ENCODE measurements at places on chromosomes 1 and 21.

GRCh38 chr1:156253634-156254033 is 5.8 kb upstream of the PAQR6 start:
- no peak for DNase-seq

- DNase-seq = no peak
These were observed 1.8 kb downstream of the UBAP2L start for GRCh38 chr1:154222518-154222917.

DNA sequence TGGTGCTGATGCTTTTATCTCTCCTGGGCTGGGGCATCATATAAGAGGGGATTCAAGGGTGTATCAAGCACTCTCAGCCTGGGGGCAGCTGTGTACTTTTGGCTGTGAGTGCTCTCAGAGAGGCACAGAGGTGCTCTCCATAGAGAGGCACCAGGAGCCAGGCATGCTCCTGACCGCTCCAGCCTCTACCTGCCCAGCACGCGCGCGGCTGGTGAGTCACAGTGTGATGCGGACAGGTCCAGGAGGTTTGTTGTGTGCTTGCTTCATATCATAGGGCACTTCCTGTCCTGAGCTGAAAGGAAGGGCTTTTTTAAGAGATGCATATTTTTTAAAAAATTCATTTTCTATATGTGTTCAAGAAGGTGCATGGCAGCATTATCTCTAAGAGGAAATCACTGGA is 93.6 kb upstream of the BCAR3 start:
- no peak for DNase-seq

GRCh38 chr1:227666286-227666685 is 68.8 kb downstream of the JMJD4 start:
- DNase-seq = no peak

DNA sequence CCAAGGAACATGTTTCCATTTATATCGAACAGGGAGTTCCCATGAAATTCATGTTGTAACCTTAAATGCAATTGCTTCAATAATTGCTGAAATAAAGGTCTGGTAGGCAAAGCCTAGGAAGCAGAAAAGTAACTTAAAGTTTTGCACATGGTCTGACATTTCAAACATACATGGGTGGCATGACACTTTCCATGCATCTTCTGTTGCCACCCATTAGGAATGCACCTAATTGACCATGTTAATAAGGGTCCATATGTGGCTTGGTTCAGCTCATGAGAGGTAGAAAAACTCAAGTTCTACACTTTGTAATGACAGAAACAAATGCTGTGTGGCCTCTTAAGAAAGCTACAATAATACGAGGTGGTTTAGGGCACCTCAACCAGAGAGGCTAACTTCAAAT is 72.0 kb upstream of the GORAB start:
- no peak for DNase-seq

DNA sequence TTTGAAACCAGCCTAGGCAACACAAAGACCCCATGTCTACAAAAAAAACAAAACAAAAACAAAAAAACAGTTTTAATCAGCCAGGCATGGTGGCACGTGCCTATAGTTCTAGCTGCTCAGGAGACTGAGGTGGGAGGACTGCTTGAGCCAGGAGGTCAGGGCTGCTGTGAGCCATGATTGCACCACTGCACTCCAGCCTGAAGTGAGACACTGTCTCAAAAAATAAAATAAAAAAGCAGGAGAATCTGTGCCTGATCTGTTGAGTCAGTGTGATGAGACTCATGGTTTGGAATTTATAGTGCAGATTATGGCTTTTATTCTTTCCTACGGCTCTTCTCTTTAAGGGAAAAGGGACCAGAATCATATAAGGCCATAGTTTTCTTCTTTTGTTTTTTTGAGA is 16.5 kb downstream of the TRIT1 start:
- DNase-seq = no peak

- no peak for DNase-seq
These were observed 51.9 kb downstream of the KIAA1614 start for GRCh38 chr1:180964595-180964994.

- DNase-seq = no peak
These were observed 8.0 kb downstream of the TRNAU1AP start for GRCh38 chr1:28560886-28561285.

DNA sequence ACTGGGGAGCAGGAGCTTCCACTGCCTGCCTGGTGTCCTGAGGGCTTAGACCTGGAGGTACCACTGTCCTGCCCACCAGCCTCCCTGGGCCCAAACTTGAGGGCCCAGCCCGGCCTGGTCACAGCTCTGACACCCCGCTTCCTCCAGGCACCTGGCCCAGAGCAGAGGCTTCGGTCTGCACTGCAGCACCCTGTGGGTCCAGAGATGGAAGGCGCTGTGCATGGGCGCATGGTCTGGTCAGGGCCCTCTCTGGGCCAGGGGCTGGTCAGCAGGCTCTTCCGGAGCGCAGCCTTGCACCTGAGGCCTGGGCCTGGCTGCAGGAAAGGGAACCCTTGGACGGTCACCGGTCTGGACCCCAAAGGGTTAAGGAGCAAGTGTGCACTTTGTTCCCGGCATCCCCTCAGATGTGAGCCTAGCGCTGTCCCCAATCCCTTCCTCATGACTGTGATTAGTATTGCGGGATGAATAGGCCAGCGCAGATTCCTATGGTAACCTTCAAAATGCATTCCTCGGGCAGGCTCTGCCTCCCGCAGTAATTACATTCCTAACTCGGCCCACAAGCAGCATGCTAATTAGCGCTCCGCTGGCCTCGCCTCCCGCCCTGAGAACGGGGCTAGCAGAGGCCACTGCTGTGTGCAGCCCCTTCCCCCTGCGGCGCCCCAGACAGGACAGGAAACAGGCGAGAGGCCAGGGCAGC is 36.3 kb downstream of the PRDM16 start:
- no peak for DNase-seq

DNA sequence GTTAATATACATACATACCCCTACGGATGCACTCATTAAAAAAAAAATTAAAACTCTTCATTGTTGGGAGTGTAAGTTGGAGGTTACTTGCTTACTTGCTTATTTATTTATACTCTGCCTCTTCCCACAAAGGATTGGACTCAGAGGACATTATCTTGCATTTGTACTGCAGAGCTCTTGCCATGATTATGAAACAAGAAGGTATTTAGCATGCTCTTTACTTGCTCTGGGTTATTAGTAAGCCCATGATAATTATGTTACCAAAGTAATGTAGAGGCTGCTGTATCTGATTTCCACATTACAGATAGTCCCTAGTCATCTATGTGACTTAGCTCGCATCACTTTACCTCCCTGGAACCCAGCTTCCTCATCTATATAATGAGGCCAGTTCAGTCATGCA is 355.1 kb upstream of the PTBP2 start:
- DNase-seq = no peak

- DNase-seq = no peak
These were observed 39.3 kb downstream of the TAS1R2 start for GRCh38 chr1:18819986-18820790.

GRCh38 chr1:41689558-41689981 is 205.1 kb upstream of the EDN2 start:
- no peak for DNase-seq

- DNase-seq = no peak
These were observed 43.5 kb upstream of the ATF3 start for GRCh38 chr1:212565079-212565478.

DNA sequence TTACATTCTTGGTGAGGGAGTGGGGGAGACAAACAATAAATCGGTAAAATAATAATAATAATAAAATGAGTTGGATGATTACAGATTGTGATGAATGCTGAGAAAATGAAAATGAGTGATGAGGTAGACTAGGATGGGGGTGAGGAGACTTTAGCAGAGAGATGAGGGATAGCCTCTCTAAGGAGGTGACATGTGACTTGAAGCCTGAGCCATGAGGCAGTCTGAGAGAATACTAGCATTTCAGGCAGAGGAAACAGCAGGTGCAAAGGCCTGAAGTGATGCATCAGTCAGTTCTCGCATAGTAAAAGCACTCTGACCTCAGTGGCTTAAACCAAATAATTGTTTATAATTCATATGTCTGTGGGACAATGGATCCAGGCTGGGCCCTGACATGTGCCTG is 181.2 kb downstream of the AGBL4 start:
- DNase-seq = no peak

DNA sequence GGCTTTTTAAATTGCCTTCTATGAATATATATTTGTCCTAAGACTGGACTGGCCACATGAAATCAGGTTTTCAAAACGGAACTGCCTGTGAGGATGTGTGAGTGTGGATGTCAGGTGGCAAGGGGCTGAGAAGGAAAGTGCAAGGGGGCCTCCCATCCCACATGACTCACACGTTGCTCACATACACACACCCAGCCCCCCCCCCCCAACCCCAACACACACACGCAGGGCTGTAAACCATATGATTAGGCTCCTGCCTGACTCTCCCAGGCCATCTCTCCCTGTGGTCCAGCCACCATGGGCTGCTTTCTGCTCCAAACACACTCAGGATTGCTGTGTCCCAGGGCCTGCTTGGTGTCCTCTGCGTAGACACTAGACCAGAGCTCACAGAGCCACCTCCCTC is 22.4 kb downstream of the DEGS1 start:
- no peak for DNase-seq

DNA sequence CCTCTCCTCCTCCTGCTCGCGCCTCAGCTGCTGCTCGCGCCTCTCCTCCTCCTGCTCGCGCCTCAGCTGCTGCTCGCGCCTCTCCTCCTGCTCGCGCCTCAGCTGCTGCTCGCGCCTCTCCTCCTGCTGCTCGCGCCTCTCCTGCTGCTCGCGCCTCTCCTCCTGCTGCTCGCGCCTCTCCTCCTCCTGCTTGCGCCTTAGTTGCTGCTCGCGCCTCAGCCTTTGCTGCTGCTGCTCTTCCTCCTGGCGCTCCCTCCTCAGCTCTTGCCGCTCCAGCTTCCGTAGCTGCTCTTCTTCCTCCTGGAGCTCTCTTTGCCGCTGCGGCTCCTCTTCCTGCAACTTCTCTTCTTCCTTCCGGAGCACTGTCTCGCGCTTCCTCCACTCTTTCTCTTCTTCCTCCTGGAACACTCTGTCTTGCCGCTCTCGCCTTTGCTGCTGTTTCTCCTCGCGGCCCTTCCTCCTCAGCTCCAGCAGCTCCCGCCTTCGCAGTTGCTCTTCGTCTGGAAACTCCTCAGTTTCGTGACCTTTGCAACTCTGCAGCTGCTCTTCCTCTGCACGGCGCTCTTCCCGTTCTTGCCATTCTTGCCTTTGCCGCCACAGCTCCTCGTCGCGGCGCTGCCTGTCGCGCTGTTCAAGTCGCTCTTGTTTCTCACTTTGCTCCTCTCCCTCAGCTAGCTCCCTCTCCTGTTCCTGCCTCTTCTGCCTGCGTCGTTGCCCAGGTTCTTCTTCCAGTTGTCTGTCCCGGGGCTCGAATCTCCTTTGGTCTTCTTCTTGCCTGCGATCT is 3.0 kb downstream of the TCHH start:
- no peak for DNase-seq

- DNase-seq = no peak
These were observed 44.2 kb downstream of the PRRX1 start for GRCh38 chr1:170707959-170708655.

- no peak for DNase-seq
These were observed 101.7 kb downstream of the NR5A2 start for GRCh38 chr1:200128944-200129879.

DNA sequence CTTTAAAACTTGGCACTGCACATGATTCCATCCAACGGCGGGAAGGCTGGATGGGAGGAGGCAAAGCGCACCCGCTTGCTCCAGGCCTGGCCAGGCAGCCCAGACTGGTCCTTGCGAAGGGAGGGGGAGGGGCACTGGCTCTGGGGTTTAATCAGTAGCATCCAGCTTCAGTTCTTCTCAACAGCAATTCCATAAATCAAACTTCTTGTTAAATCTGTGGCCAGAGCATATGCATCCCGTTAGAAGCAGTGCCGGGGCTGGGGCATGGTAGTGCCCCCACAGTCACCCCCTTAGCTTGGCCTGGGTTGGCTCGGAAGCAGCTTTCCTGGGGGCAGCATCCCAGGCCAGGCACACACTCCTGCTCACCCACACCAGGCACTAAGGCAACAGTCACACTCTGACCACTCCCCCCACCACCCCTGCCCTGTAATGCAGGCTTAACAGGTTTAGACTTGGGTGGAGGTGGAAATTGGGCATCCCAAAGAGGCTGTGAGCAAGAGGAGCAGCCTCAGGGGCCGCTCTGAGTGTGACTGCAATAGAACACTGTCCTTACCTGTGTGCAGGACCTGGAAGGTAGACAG is 94.1 kb upstream of the CASZ1 start:
- DNase-seq = no peak

DNA sequence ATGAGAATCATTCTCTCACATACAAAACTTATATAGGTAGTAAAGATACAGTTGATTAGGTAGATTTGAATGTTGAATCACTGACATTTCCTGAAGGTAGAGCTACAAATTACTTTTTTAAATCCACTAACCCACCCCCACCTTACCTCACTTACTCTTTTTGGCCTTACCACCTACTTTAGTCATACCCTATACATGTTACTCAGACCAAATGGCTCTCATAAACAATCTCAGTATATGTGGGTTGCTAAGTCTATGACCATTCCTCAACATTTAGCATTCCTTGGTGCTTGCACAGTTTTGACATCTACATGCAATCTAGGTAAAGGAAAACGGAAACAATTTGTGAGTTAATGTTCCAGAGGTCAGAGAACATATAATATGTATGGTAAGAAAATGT is 26.3 kb downstream of the SYDE2 start:
- DNase-seq = no peak

- no peak for DNase-seq
These were observed 21.1 kb downstream of the PRXL2B start for GRCh38 chr1:2607641-2608091.

DNA sequence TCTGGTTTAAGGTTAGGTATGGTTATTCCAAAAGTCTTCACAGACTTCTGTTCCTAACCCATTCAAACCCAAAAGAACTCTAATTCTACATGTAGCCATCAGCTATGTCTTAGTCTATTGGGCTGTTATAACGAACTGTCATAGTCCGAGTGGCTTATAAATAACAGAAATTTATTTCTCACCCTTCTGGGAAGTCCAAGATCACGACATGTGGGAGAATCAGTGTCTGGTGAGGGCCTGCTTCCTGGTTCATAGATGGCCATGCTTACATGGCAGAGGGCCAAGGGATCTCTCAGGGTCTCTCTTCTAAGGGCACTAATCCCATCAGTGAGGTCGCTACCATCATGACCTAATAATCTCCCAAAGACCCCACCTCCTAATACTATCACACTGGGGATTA is 103.0 kb upstream of the PPP2R5A start:
- no peak for DNase-seq

- no peak for DNase-seq
These were observed 46.9 kb downstream of the AJAP1 start for GRCh38 chr1:4701276-4701675.

GRCh38 chr1:84846387-84846786 is 46.6 kb downstream of the LPAR3 start:
- DNase-seq = no peak

Measured in chondrocyte (in vitro differentiated cells).